ENCODE measurements at places on chromosomes 1 and 21.

- H3K27me3 ChIP-seq: peaks cover 7% of the 10 kb centered on the region
- H3K4me3 ChIP-seq: no peak overlapping the region
- no peaks in the 10 kb centered on the region for H3K36me3 ChIP-seq
Measured at GRCh38 chr1:14880456-14881316, 272.9 kb upstream of the TMEM51 start.

- peaks cover 16% of the 10 kb centered on the region for H3K36me3 ChIP-seq
- peaks cover 40% of the 10 kb centered on the region for H3K27me3 ChIP-seq
- H3K27ac ChIP-seq: no peak overlapping the region
- no peak for DNase-seq
Measured at GRCh38 chr1:143699115-143699514, 272.7 kb downstream of the FAM72C start.

DNA sequence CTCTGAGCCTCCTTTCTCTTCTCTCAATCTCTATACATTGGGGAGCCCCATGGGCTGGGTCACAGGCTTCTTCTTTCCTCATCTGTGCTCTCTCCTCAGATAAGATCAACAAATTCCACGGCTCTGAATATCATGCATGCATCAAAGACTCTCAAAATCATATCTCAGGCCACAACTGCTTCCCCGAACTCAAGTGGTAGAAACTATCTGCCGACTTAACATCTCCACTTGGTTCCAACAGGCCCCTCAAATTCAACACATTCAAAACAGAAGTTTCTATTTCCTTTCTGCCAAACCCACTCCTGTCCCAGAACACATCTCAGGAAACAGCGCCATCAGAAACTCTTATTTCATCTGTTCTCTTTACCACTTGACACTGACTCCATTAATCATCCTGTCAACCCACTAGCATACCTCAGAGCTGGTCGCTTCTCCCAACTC lies 16.7 kb downstream of the DDX59 start:
- peaks cover 26% of the 10 kb centered on the region for H3K36me3 ChIP-seq
- peak overlapping the region; percentile 57 for H3K27ac ChIP-seq
- H3K27me3 ChIP-seq: no peaks in the 10 kb centered on the region
- H3K4me1 ChIP-seq: peaks cover 13% of the 10 kb centered on the region
- H3K4me3 ChIP-seq: no peak overlapping the region

DNA sequence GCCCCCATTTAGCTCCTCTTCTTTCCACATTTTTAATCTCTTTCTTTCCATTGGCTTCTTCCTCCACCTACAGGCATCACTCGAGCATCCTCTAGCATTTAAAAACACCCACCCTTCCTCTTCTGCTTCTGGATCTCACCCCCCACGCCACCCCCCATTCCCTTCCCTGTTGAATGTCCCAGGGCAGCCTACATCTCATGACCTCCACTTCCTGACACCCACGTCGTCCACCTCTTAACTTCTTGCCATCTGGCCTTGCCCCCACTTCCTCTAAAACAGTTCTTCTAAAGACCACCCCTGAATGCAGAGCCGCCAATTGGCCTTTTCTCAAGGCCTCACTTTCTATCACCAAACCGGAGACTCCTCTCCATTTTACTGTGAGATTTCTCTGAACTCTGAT lies 6.1 kb upstream of the ETNK2 start:
- H3K4me3 ChIP-seq: no peak overlapping the region
- H3K36me3 ChIP-seq: no peaks in the 10 kb centered on the region
- H3K27ac ChIP-seq: no peak overlapping the region
- peaks cover 3% of the 10 kb centered on the region for H3K27me3 ChIP-seq
- peaks cover 2% of the 10 kb centered on the region for H3K4me1 ChIP-seq

GRCh38 chr1:160256396-160257046 lies 5.8 kb downstream of the DCAF8 start:
- H3K27me3 ChIP-seq: no peaks in the 10 kb centered on the region
- peaks cover 50% of the 10 kb centered on the region for H3K4me1 ChIP-seq
- H3K27ac ChIP-seq: peak overlapping the region; percentile 33

DNA sequence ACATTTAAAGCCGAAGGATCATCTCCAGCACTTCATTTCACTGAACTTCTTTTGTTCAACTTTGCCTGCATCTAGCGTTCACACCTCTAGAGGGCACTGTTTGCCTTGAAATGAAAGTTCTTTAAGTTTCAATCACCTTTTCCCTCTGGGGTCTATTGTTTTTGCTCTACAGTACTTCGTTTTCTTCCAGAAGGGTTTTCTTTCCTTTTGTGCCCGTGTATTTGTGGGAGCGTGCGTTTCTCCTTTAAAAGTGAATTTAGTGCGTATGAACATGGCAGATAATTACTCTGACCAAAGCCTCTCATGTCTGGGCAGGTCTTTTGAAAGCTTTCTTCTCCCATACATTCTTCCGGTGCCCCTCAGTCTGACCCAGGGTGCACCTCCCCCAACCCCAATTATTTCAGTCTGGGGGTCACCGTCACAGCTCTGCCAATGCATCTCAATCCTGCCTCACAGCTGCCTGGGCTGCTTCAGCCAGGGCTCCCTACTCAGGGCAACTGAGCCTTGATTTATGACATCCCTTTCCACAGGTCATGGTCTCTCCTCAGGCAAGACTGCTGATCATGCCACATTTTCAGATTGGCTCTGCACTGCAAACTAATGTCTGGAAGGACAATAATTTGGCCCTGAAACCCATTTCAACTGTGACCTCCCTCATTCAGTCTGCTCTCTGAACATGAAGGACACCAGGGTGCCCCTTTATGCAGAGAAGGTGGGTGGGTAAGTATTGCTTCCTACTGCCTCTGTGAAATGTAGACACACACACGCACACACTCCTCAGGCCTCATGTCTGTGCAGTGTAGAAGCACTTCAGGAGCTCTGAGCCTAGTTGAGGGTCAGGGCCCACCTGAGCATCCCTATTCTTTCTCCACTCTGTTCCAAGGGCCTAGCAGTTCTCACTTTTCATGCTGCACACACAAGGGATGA lies 88.6 kb downstream of the NUF2 start:
- peaks cover 2% of the 10 kb centered on the region for H3K4me1 ChIP-seq
- H3K4me3 ChIP-seq: no peak overlapping the region
- DNase-seq: no peak
- no peaks in the 10 kb centered on the region for H3K36me3 ChIP-seq
- H3K27ac ChIP-seq: no peak overlapping the region

DNA sequence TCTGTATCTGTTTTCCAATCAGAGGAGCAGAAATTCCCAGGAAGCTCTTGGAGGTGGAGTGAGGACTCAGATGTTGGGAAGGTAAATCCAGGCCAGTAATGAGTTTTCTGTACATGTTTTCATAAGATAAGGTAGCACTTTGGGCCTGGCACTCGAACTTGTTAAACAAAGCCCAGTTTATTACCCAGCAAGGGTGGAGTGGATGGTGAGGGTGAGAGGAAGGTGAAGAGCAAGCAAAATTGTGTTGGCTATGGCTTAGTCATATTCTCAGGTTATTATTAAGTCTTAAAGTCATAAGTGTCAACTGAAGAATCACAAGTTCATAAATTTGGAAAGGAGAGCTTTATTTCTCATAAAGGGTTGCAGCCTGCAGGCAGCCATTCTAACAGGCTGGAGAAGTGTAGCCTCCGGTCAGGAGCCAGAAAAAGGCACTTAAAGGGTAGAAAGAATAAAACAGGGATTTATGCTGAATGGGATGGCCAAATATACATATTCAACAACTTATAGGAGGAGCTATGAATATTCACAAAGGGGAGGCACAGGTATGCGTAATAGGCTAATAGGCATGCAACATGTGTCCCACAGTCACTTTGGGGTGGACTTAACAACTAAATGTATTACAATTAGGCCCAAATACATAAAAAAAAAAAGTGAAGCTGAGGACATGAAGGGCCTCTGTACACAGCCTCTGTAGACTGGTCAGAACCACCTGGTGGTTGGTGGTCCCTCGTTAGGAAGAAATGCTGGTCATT lies 523.9 kb downstream of the LMO4 start:
- H3K27ac ChIP-seq: no peak overlapping the region
- H3K36me3 ChIP-seq: no peaks in the 10 kb centered on the region
- H3K4me1 ChIP-seq: no peaks in the 10 kb centered on the region

DNA sequence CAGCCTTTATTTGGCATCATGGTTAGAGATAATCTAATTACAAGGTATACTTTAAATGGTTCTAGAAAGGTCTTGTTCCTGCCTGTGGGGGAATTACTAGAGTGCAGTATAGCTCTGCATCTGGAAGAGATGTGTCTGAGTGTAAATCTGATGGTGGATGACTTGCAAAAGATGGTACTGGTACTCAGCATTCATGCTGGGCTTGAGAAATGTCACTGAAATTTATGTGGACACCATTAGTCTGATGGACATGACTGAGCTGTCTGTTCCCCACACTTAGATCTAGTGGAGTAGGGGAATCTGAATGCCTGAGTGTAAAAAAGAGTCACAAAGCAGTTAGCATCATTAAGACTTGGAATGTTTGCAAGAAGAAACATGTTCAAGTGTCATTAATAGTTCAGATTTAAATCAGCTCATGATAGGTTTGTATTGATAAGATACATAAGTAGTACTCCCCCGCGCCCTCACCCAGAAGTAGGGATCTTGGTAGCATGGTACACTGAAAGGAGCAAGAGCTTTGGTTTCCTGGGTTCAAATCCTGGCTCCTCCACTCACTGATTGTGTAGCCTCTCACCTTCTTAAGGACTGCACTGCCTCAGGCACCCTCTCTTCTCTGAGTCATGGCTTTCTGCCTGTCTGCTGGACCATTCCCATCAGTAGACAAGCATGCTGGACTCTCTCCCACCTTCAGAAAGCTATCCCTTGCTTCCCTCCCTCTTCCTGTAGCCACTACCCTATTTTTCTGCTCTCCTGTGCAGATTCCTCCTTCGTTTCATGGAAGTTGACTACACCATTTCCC lies 292.9 kb downstream of the NFIA start:
- no peak overlapping the region for H3K4me3 ChIP-seq
- no peaks in the 10 kb centered on the region for H3K4me1 ChIP-seq
- DNase-seq: no peak
- H3K27me3 ChIP-seq: no peaks in the 10 kb centered on the region
- H3K36me3 ChIP-seq: peaks cover 6% of the 10 kb centered on the region

DNA sequence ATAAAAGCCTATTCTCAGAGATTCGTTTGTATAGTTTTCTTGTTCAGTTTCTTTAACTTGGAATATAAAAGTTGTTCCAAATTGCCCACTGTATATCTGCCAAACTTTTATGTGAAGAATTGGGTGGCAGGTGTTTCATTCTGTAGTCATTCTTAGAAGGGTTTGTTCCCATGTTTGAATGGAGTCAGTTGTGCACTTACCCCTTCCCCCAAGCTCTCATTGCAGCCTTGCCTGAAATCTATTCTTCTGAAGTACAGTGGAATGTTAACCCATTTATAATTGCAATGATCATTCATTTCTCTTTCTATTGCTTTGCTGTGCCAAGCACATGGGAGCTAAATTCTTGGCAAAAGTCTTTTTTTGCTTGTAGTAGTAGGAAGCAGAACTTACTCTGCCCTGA lies 375.3 kb upstream of the C1orf87 start:
- no peak overlapping the region for H3K27ac ChIP-seq
- no peak for DNase-seq
- H3K27me3 ChIP-seq: peaks cover 2% of the 10 kb centered on the region
- no peak overlapping the region for H3K4me3 ChIP-seq
- H3K4me1 ChIP-seq: no peaks in the 10 kb centered on the region
- H3K36me3 ChIP-seq: no peaks in the 10 kb centered on the region

- H3K4me3 ChIP-seq: no peak overlapping the region
- peaks cover 7% of the 10 kb centered on the region for H3K4me1 ChIP-seq
- no peak for DNase-seq
- no peaks in the 10 kb centered on the region for H3K27me3 ChIP-seq
Measured at GRCh38 chr1:98384461-98385141, 276.9 kb upstream of the SNX7 start.

GRCh38 chr1:111709986-111710385 lies 29.2 kb downstream of the INKA2 start:
- peaks cover 3% of the 10 kb centered on the region for H3K36me3 ChIP-seq
- peak overlapping the region; percentile 57 for H3K27ac ChIP-seq
- peaks cover 9% of the 10 kb centered on the region for H3K4me1 ChIP-seq
- no peak overlapping the region for H3K4me3 ChIP-seq
- DNase-seq: no peak
- no peaks in the 10 kb centered on the region for H3K27me3 ChIP-seq

- H3K36me3 ChIP-seq: peaks cover 43% of the 10 kb centered on the region
- no peaks in the 10 kb centered on the region for H3K27me3 ChIP-seq
- no peak for DNase-seq
- no peak overlapping the region for H3K27ac ChIP-seq
Measured at GRCh38 chr1:175922254-175922881, 179.0 kb upstream of the TNR start.

DNA sequence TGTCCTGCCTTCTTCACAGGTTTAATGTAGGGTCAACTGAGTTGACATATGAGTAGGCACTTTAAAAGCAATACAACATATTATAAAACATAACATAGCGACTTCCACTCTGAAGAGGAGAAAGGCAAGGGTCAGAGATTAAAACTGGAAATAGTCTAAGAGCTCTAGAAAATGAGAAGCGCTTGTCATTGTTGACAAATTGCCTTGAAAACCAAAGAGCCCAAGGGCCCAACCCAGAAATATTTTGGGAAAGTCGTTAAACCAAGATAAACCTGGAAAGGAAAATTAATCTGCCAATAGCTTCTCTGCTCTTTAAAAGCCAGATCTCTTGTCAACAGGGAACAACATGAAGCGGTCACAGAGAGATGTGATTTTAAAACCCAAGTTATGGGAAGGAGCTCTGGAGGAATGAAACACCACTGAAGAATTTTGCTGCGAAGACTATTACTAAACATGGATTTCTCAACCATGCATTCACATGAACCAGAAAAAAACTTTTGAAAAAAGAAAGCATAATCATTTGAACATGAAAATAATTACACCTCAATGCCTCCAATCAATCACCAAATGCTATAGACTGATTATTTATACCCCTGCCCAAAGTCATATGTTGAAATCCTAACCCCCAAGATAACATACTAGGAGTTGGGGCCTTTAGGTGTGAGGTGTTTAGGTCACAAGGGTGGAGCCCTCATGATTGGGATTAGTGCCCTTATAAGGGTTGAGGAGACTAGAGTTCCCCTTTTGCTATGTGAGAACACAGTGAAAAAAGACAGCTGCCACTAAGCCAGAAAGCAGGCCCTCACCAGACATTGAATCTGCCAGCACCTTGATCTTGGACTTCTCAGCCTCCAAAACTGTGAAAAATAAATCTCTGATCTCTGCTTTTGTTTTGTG lies 33.0 kb upstream of the MTF1 start:
- no peaks in the 10 kb centered on the region for H3K27me3 ChIP-seq
- H3K27ac ChIP-seq: peak overlapping the region; percentile 76
- H3K4me3 ChIP-seq: no peak overlapping the region
- H3K36me3 ChIP-seq: peaks cover 13% of the 10 kb centered on the region

DNA sequence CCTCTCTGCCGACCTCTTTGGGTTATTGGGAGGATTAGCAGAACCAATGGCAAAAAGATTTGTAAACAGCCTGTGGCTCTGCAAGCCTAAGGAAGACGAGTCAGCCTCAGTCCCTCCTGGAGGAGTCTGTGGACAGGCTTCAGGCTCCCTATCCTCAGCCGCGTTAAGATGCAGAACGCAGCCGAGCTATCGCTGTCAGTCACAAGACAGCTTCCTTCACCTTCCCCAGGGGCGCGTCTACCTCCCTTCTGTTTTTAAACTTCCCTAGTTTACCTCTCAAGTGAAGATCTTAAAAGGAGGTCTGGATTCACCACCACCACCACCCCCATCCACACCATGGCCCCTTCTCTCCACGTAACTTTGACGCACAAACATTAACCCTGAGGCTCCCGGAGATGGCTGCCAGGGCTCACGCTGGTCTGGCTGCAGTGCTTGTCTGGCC lies 738 bp downstream of the CAMK1G start:
- H3K27me3 ChIP-seq: peaks cover 9% of the 10 kb centered on the region
- DNase-seq: no peak
- H3K36me3 ChIP-seq: no peaks in the 10 kb centered on the region
- no peak overlapping the region for H3K27ac ChIP-seq
- H3K4me1 ChIP-seq: no peaks in the 10 kb centered on the region
- no peak overlapping the region for H3K4me3 ChIP-seq
